HEK293T (cell line): ENCODE measurements at places on chromosomes 11 and 22.

DNA sequence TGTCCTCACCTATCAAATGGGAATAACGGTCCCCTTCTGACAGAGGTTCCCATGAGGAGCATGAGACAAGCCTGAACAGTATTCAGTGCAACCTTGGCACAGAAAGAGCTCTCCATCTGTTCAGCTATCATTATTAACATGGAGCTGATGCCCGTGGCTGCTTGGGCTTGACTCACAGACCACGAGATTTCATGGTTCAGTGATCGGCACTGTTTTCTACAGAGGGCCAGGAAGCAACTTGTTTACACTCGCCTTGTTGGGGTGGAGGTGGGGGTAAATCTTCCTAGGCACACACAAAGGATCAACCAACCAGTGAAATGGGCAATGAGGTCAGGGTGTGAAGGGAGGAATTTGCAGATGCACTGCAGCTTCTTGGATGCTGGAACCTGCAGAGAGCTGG is 88.2 kb downstream of the CWC15 start:
- peak; percentile 2 for DNase-seq

- no peak for DNase-seq
These were observed 279.7 kb downstream of the SWAP70 start for GRCh38 chr11:9943386-9944110.

- no peak for DNase-seq
These were observed 50.6 kb downstream of the ST14 start for GRCh38 chr11:130209954-130210854.

DNA sequence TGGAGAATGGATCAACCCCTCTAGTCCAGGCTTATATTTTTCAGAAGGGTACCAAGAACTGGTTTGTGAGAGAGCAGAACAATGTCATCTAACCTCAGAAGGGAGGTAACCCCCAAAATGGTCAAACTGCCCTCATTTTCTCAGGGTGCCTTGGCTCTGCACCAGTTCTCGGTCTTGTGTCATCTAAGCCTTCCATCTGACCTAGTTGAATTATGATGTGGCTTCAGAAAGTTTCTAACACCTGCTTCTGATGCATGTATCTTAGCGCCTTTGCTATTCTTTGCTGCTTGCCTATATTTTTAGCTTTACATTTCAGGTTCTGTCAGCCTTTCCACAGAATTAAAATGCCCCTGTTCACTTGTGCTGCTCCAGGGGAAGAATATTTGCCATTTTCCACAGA is 91.7 kb upstream of the E2F8 start:
- DNase-seq = no peak

GRCh38 chr11:125175896-125176575 is 11.5 kb downstream of the PKNOX2 start:
- no peak for DNase-seq
